Endodermal cell (in vitro differentiated cells): ENCODE measurements at places on chromosomes 2 and 18.
A peak's percentile ranks its signal among the peaks of the same experiment; 100 is the strongest.

- DNase-seq, result no peak
- H3K27me3 ChIP-seq, result no peaks in the 10 kb centered on the region
- H3K4me1 ChIP-seq, result no peaks in the 10 kb centered on the region
- no peaks in the 10 kb centered on the region for H3K36me3 ChIP-seq
Observed at GRCh38 chr18:29041976-29042375, 865.0 kb upstream of the CDH2 start.

GRCh38 chr18:24189007-24189528, 50.2 kb downstream of the CABYR start:
- H3K4me3 ChIP-seq, result no peak overlapping the region
- no peak for DNase-seq
- H3K4me1 ChIP-seq, result peaks cover 3% of the 10 kb centered on the region
- H3K36me3 ChIP-seq, result no peaks in the 10 kb centered on the region

DNA sequence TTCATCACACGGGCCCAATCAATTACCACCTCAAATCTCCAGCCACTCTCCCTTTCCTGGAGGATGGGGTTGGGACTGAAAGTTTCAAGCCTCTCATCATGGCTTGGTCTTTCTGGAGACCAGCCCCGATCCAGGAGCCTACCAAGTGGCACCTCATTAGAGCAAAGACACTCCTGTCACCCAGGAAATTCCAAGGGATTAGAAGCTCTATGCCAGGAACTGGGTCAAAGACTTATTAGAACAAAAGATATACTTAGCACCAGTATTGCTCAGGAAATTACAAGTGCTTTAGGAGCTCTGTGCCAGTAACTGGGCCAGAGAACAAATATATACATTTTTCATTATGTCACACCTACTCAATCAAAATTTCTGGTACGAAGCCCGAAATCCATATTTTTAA, 14.3 kb downstream of the SLC25A52 start:
- no peaks in the 10 kb centered on the region for H3K4me1 ChIP-seq
- H3K36me3 ChIP-seq, result no peaks in the 10 kb centered on the region

DNA sequence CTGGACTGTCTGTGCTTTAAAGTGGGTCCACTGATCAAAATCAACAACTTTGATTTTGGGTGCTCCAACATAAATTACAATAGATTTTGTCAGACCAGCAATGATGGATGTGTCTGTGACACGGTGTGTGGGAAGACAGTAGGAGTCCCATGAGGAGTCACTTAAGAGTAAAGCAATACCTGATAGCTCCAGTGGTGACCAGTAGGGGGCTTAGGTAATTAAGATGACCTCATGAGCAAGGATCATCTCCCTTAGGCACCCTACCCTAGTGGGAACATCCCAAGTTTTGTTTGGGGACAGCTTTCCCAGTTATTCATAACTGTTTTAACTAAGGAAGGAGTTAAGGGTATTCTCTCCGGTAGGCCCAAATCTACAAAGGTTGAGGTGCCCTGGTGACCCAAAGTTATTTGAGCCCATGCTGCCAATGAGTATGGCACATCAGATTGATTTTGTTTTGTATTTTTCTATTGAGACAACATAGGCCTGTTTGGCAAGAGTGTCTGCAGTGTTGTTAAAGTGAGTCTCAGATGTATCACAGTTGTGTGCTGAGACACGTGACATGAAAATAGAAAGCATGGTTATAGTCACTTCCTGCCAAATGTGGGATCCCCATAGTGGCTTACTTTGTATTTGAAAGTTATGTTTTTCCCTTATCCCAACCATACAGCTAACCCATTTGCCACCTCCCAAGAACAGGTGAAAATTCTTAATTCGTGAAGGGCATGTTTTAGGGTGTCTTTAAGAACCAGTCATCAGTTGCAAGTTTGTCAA, 1337.6 kb upstream of the SLC39A10 start:
- H3K4me1 ChIP-seq, result no peaks in the 10 kb centered on the region
- DNase-seq, result peak; percentile 68
- no peaks in the 10 kb centered on the region for H3K36me3 ChIP-seq
- H3K27me3 ChIP-seq, result no peaks in the 10 kb centered on the region
- no peak overlapping the region for H3K27ac ChIP-seq

- H3K36me3 ChIP-seq, result no peaks in the 10 kb centered on the region
- H3K4me1 ChIP-seq, result no peaks in the 10 kb centered on the region
- no peak overlapping the region for H3K4me3 ChIP-seq
- no peak for DNase-seq
- no peaks in the 10 kb centered on the region for H3K27me3 ChIP-seq
- H3K27ac ChIP-seq, result no peak overlapping the region
Observed at GRCh38 chr18:77811503-77811902, 561.9 kb downstream of the GALR1 start.

GRCh38 chr2:173107629-173108022, 32.0 kb downstream of the MAP3K20 start:
- no peaks in the 10 kb centered on the region for H3K27me3 ChIP-seq
- H3K4me3 ChIP-seq, result no peak overlapping the region
- H3K27ac ChIP-seq, result no peak overlapping the region
- H3K36me3 ChIP-seq, result no peaks in the 10 kb centered on the region

DNA sequence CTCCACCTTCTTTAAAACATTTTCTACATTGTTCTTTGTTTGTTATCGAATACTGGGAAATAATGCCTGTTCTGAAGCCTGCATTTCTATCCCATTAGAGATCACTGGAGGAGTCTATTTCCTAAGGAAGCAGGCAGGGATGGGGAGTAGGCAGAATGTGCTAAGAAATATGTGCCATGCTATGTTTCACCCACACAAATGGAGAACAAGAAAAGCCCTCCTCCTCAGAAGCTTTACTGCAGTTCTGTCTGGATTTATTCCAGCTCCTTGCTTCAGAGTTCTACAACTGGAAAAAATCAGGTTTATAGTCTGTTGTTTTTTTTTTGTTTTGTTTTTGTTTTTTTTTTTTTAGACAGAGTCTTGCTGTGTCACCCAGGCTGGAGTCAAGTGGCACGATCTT, 825.1 kb downstream of the SLC4A3 start:
- no peaks in the 10 kb centered on the region for H3K27me3 ChIP-seq
- H3K36me3 ChIP-seq, result no peaks in the 10 kb centered on the region
- no peak for DNase-seq
- no peak overlapping the region for H3K27ac ChIP-seq
- H3K4me3 ChIP-seq, result no peak overlapping the region
- no peaks in the 10 kb centered on the region for H3K4me1 ChIP-seq

DNA sequence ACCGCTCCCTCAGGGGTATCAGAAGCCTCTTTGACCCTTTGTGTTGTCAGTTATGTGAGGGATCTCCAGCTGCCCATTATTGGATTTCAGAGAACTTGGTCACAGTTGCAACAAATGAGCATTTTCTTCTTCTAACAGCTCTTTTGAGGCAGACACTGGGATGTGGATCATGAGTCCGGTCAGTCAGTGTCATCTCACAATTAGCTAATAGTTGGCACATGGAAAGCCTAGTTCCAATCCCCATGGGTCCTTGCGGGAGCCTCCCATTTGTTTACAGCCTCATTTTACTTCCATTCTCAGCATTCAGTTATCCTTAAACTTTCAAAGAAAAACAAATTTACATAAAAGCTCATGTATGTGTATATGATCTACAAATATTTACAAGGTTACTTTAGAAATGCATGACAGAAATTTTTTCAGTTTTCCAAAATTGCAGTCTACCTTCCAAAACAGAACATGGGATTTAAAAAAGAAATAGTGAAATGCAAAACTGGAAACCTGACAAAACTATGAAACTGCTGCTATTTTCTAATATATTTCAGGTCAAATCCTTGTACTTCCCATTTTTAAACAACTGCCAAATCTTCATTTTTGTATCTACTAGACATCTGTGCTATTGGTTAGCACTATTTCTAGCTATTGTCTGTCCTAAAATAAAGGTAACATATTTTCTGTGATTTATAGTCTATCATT, 547.1 kb upstream of the ZEB2 start:
- H3K4me1 ChIP-seq, result no peaks in the 10 kb centered on the region
- H3K27me3 ChIP-seq, result no peaks in the 10 kb centered on the region
- H3K4me3 ChIP-seq, result no peak overlapping the region

DNA sequence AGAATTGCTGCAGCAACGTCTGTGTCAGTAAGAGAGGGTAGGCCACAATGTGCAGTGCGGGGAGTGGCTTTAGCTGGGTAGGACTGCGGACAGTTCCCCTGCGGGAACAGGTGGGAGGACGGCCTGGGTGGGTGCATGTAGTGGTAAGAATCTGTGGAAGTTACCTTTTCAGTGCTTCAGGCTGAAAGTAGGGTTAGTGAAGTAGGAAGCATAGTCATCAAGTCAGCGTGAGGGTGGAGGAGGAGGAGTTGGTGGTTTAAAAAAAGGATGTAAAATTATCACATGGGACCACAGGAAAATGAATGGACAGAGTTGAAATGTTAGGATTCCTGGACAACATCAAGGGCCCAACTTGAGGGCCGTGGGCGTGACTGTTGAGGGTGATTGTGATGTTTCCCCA, 13.2 kb downstream of the CEP192 start:
- no peaks in the 10 kb centered on the region for H3K27me3 ChIP-seq
- H3K4me3 ChIP-seq, result no peak overlapping the region
- H3K36me3 ChIP-seq, result peaks cover 83% of the 10 kb centered on the region
- H3K27ac ChIP-seq, result no peak overlapping the region

DNA sequence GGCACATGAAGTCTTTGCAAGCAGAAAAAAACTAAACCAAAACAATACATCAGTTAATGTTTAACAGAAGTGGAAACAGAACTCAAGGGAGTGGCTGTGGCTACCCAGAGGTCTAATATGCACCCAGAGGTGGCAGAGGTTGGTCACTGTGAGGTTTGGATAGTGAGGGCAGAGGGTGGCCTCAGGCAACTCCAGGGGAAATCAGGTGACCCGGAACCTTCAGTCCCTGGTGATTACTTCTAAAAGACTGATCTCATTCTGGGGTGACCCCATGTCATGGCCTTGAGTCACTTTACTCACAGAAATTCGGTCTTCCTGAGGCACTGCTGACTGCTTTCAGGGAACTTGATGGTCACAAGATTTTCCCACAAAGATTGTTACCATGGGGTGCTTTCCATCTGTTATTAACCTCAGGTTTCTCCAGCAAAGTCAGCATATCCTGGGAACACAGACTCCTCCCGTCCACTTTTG, 99.4 kb downstream of the TMEM17 start:
- peaks cover 7% of the 10 kb centered on the region for H3K4me1 ChIP-seq
- no peaks in the 10 kb centered on the region for H3K36me3 ChIP-seq
- H3K27me3 ChIP-seq, result no peaks in the 10 kb centered on the region
- H3K4me3 ChIP-seq, result no peak overlapping the region
- no peak overlapping the region for H3K27ac ChIP-seq
- DNase-seq, result no peak

DNA sequence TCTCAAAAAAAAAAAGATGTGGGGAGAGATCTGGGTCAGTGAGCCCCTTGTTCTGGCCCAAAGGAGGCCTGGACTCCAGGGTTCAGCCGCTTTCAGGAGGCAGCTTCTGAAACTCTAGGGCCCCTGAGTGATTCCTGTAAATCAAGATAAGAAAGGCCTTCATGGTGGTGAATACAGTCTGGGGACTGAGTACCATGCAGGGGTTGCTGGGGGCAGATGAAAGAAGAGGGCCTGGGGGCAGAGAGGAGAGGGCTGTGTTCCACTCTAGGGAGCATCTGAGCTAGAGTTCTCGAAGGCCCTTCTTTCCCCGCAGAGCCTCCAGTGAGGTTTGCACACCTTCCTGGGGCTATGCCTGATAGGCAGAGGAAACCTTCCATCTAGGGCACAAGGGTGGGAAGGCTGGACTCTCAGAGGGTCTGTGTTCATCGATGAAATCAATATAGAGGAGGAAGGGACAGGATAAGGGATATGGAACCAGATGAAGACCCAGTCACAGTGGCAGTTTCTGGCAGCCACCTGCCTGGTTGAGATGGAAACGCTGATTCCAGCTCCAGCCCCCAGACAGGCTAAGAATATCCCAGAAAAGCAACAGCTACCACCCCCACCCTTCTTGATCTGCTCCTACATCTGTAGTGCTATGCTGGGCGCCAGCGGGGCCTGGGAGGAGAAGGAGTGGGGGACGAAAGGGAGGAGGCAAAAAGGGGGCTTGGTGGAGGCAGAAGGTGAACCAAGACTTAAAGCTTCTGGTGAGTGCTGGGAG, 4.7 kb upstream of the CDK5R2 start:
- H3K27ac ChIP-seq, result no peak overlapping the region
- no peaks in the 10 kb centered on the region for H3K36me3 ChIP-seq

DNA sequence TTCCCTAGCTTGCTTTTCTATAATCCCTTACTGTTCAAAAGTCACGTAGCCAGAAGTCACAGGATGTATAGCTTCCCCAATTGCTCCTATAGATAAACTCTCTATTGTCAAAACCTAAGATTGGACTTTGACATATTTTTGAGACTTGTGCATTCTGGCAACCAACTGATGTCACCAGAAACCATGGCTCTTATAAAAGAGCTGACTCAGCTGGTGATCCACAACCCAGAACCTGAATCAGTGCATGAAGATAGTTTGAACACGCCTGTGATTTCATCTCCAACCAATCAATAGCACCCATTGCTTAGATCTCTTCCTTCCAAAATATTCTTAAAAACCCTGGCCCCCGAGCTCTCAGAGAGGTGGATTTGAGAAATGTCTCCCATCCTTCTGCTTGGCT, 639.9 kb upstream of the PIK3C3 start:
- no peaks in the 10 kb centered on the region for H3K36me3 ChIP-seq
- no peak for DNase-seq
- H3K4me3 ChIP-seq, result no peak overlapping the region
- H3K4me1 ChIP-seq, result no peaks in the 10 kb centered on the region

- H3K4me1 ChIP-seq, result no peaks in the 10 kb centered on the region
- peak within 1 kb of the TSS; percentile 99 for H3K27ac ChIP-seq
- peak; percentile 82 for DNase-seq
- H3K27me3 ChIP-seq, result no peaks in the 10 kb centered on the region
- peak within 1 kb of the TSS; percentile 99 for H3K4me3 ChIP-seq
Observed at GRCh38 chr2:147844697-147845410, at the start of gene ACVR2A. ACVR2A (plus strand) TSS chr2:147845029; CDS start chr2:147845153, 124 bp downstream.

GRCh38 chr2:174870787-174871186, 106.5 kb upstream of the CHRNA1 start:
- no peak for DNase-seq
- H3K27ac ChIP-seq, result no peak overlapping the region
- H3K27me3 ChIP-seq, result no peaks in the 10 kb centered on the region
- H3K4me3 ChIP-seq, result no peak overlapping the region
- peaks cover 15% of the 10 kb centered on the region for H3K36me3 ChIP-seq

- no peak overlapping the region for H3K27ac ChIP-seq
- H3K4me3 ChIP-seq, result no peak overlapping the region
- peaks cover 4% of the 10 kb centered on the region for H3K4me1 ChIP-seq
- no peak for DNase-seq
- no peaks in the 10 kb centered on the region for H3K36me3 ChIP-seq
Observed at GRCh38 chr2:151882786-151883445, 54.7 kb upstream of the ARL5A start.

GRCh38 chr18:24018299-24018886, 3.8 kb downstream of the TTC39C start:
- no peaks in the 10 kb centered on the region for H3K36me3 ChIP-seq
- peaks cover 5% of the 10 kb centered on the region for H3K4me1 ChIP-seq
- no peak for DNase-seq
- H3K27me3 ChIP-seq, result peaks cover 29% of the 10 kb centered on the region
- H3K4me3 ChIP-seq, result no peak overlapping the region

DNA sequence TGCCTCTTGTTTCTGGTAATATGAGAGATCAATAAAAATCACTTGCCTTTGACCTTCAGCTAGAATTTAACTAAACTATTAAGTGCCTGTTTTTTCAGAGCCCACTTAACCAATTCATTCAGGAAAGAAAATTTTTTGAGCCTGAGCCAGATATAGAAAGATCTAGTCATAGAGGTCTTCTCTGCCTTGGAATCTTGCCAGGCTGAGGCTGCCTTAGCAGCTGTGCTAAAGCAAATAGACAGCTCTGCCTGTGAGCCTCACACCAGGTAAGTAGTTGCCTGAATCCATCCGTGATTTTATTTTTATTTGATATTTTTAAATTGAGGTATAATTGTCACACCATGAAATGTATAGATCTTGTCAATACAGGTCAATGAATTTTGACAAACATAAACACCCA, 27.4 kb downstream of the EVX2 start:
- H3K27me3 ChIP-seq, result peaks cover 6% of the 10 kb centered on the region
- DNase-seq, result no peak
- H3K4me1 ChIP-seq, result no peaks in the 10 kb centered on the region
- no peaks in the 10 kb centered on the region for H3K36me3 ChIP-seq
